G401 (cell line): ENCODE measurements at places on chromosomes 16 and 17. TPM values are rescaled to one million over a fixed set of nuclear protein-coding genes. Genes with fewer than 3 reads are reported as not detected.

- no peak for DNase-seq
Measured at GRCh38 chr17:28889996-28890395, 7.5 kb downstream of the FLOT2 start.

TRPV3 gene
- 0.25 and 0.61 TPM in 2 replicates for total RNA-seq

GRCh38 chr17:62679866-62680377, 52.5 kb downstream of the MRC2 start:
- DNase-seq: no peak

- no peak for DNase-seq
Measured at GRCh38 chr17:79340333-79341221, 266.0 kb downstream of the ENGASE start.
